ENCODE measurements at places on chromosomes 5 and 9. TPM values are rescaled to one million over a fixed set of nuclear protein-coding genes. Genes with fewer than 3 reads are reported as not detected.

The CDH6 gene
- total RNA-seq: 0.88 TPM

The IL4 gene
- not detected for total RNA-seq

The DNAH5 gene
- total RNA-seq: 0.54 TPM

The CER1 gene
- not detected for total RNA-seq

The SPATA31D3 gene
- not detected for total RNA-seq

The CAMK4 gene
- total RNA-seq: 38.8 TPM

The PTTG1 gene
- total RNA-seq: 36.3 TPM
